ENCODE measurements at places on chromosomes 3 and 15.

GRCh38 chr3:115999613-116000012, 376.3 kb downstream of the GAP43 start:
- no peak for DNase-seq

DNA sequence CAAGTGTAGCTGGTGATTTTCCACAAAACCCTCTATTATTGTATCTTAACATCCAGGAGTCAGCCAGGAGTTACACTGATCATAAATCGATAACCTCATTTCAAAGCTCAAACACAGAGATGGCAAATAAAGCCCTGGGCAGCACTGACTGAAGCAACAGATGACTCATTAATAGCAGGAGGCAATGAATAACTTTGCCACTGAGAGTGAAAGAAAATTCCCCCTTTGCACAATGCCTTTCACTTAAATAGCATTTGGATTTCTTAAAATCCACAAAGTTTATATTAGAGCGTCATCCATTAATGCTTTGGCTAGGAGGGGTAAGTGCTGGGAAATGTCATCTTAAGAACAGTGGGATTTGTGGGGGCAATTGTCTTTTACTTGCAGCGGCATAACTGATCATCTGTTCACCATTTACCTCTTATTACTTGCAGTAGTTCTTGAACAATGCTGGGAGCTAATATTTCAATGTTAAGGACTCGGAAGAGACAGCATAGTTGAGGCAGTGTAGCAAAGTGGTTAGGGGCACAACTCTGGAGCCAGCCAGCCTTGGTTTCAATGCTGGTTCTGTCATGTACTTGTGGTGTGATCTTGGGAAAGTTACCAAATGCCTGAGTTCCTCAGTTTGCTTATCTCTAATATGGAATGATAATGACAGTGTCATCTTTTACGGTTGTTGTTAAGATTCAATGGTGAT, 630.4 kb upstream of the TBL1XR1 start:
- DNase-seq, result no peak

DNA sequence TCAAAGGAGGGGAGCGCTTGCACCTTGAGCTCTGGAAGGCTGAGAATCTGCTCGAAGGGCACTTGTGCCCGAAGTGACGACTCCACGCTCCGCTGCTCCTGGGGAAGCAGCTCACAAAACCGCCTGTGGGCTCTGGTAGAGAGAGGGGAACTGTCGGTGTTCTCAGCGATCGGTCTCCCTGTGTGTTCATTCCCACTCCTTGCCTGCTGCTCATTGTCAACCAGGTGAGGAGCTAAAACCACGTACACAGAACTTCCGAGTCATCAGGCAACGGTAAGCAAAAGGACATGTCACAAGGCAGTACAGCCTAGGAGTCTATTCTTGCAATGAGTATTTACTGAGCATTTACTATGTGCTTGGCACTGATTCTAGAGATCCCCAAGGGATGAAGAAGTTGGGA, 1.5 kb downstream of the CIB1 start:
- DNase-seq, result no peak

DNA sequence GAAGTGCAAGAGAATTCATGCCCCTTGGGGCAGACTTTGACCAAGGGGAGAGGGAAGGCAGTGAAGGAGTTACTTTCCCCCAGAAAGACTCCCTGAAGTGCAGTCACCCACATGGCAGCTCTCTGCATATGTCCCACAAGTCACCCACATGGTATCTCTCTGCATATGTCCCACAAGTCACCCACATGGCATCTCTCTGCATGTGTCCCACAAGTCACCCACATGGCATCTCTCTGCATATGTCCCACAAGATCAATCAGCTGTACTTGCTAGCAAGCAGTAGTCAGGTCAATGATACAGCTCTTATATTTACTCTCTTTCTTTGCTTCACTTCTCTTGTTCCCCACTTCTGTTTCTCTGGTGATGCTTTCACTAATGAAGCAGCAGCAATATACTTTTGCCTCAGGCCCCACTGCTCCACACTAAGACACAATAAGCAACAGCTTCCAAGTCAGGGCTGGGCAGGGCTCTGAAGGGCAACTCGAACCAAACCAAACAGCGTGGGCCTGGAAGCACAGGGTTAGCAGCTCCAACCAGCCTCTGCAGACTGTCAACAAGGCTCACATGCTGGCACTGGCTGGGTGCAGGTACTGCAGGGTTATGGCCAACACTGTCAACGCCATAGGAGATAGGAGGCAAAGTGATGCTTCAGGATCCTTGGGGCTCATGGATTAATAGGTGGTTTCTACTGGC, 46.7 kb downstream of the THBS1 start:
- no peak for DNase-seq

GRCh38 chr15:63060699-63061098, 18.2 kb downstream of the TPM1 start:
- DNase-seq, result no peak

GRCh38 chr15:82952158-82953081, at the start of gene HOMER2:
Gene HOMER2 (minus strand): TSS chr15:82952720. CDS start chr15:82952535, 185 bp downstream.
- DNase-seq, result no peak

- no peak for DNase-seq
These were observed 288.1 kb downstream of the EPHB1 start for GRCh38 chr3:135083179-135083578.

DNA sequence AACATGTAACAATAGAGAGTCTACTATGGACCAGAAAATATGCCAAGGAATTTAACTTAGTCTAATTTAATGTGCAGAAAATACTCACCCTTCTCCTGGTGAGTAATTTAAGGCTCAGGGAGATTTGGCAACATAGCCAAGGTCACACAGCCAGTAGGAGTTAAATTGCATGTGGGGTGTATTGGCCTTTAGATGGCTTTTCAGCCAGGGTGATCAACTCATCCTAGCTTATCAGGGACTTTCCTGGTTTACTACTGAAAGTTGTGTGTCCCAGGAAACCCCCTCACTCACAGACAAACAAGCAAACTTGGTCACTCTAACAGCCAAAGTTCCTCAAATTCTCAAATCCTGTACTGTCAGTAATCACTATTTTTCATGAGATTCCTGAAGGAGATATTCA, 2.6 kb upstream of the SLC9A9 start:
- no peak for DNase-seq

GRCh38 chr3:47291158-47291753, 8.5 kb downstream of the KLHL18 start:
- DNase-seq, result no peak

- no peak for DNase-seq
These were observed 5.1 kb upstream of the DNAH1 start for GRCh38 chr3:52310861-52311575.

DNA sequence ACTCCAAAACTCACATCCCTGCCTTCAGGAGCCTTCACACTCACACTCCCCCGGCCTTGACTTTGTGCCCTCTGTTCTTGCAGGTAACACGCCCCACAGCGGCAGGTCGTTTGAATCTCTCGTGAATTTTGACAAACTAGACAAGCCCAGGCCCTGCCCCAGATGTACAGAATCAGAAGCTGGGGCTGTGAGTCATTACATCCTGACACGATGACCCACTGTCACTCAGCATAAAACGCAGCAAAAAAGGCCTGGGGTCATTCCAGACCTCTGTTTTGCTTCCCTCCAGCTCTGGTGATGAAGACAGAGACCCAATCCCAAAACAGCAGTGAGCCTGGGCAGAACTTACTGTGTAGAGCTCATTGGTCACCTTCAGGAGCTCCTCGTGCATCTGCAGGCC, 116.4 kb upstream of the RAD18 start:
- no peak for DNase-seq

DNA sequence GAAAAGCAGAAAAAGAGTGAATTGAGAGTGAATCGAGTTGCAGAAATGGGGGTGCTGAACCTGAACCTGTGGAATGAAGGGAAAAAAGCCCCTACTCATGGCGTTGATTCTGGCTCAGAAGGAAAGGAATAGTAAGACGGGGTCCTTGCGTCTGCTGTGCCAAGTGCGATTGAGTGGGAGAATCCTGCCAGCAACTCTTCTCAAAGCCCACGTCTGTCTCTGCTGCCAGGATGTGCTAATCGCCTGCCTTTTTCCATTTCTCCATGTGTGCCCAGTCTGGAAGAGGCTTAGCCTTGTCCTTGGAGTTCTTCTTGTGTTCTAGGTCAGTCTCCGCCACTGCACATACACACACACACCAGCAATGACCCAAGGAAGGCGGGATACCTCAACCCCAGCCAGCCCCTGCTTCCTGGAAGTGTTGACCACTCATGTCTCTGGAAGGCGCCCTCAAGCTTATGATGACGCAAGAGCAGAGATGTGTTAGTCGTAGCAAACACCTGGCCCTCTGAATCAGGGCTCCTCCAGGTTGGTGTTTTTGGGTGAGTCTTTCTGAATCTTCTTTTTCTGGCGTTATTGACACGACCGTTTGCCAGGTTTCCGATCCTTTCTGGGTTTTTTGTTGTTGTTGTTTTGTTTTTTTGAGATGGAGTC, 262.4 kb upstream of the PROK2 start:
- DNase-seq, result no peak

GRCh38 chr3:4986175-4986781, 7.0 kb downstream of the BHLHE40 start:
- DNase-seq, result no peak

DNA sequence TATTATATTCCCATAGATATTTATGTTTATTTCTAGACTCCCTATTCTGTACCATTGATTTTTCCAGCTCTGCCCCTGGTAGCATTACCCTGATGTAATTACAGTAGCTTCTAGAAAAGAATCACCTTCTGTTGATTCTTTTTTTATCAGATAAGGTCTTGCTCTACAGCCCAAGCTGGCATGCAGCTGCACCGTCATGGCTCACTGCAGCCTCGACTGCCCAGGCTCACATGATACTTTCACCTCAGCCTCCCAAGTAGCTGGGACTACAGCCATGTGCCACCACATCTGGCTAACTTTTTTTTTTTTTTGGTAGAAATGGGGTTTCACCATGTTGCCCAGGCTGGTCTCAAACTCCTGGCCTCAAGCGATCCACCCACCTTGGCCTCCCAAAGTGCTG, 41.8 kb downstream of the SLC24A1 start:
- no peak for DNase-seq

GRCh38 chr3:98807011-98807410, 43.9 kb downstream of the ST3GAL6 start:
- no peak for DNase-seq

DNA sequence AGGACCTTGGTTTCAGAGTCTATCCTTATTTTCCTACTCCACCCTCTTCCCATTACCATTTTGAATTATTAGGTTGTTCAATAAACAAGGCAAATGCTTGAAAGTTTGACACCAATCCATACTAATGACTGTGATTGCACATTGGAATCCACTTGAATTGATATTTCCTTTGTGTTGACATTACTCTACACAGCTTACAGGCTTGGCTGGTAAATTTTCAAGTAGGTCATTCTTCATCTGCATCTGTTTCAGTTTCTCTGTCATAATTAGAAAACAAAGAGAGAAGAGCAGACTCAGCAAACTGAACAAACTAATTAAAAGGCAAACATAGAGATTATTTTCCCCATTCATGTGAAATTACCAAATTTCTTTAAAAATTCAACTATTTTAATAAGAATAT, 732.9 kb upstream of the BCHE start:
- no peak for DNase-seq

DNA sequence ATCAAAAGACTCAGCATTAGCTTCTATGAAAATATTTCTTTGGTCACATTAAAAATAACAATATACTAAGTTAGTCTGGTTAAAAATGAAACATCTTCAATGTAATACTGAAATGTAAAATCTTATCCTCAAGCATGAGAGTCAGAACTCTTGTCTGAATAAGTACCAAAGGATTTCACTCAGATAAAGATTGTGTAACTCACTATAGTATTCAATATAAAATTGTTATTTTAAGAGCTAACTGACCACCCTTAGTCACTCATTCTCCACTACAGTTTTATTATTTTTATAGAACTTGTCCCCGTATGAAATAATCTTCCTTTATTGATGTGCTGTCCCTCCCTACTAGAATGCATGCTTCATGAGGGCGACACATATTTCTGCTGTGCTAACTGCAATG, 426.3 kb downstream of the MECOM start:
- DNase-seq, result no peak

DNA sequence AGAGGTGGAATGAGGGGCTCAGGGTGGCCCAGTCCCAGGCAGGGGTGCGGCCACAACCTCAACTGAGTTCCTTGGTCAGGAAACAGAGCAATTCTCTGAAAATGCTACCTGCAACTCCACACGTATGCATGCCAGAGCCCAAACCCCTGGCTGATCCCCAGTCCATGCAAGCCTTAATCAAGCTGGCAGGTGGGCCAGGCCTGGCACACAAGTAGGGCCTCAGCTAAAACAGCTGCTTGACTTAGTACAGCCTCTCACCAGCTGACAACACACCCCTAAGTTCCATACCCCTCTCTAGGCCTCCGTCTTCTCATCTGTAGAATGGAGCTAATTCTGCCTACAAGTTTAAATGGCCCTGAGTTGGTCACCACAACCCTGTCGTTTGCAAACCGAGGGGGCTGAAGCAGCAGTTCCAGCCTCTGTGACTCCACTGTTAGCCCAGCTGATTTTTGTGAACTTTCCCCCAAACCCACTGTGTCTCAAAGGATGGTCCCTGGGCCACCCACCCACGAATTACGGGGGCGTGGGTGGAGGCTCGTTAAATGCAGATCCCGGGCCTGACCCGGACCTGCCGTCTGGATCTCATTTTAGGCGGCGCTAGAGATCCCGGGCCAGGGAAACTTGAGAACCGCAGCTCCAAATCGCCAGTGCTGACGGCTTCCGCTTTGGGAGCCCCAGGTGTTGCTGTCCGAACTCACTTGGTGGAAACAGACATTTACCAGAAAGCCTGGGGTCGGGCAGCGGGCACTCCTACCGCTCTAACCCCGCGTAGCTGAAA, 927 bp downstream of the CHDH start:
- DNase-seq, result no peak

- no peak for DNase-seq
These were observed 158.6 kb upstream of the NR2F2 start for GRCh38 chr15:96171853-96172296.

Data from NCI-H510A (cell line).